ENCODE measurements at places on chromosomes 5 and 9.

DNA sequence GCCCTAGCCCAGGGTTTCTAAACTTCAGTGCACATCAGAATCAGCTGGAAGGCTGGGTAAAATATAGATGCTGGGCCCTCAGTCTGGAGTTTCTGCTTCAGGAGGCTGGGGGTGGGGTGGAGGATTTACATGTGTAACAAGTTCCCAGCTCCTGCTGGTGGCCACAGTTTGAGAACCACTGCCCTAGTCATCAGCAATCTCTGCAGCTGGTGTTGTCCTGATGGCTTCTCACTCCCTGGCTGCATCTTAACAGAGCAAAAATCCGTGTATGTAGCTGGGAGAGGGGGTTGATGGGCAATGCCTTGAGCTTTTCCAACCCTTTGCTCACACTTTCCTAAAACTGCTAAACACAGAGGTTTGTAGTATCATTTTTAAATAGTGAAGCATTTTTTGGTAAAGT lies 186.0 kb upstream of the KLF9 start:
- peak; percentile 37 for DNase-seq

- DNase-seq: no peak
Observed at GRCh38 chr5:170251462-170251861, 18.7 kb downstream of the C5orf58 start.

DNA sequence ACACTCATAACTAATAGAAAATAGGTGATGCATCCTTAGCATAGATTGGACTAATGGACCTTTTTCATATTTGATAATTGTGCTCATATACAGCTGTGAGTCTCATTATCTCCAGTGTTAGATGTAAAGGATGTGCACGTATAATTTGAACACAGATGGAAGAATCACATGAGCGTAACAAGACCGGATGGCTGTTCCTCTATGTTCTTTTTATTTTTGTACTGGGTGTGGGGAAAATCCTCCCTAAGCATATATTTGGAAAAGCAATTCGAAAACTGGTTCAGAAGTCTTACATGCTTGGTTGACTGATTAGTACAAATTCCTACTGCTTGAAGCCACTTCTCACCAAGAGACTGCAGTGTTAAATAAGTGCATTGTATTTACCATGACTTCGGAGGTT lies 230.2 kb downstream of the AOPEP start:
- no peak for DNase-seq

GRCh38 chr9:96478829-96479371 lies 28.9 kb downstream of the HABP4 start:
- no peak for DNase-seq

All from NCI-H524 (cell line).